ENCODE measurements at places on chromosomes 12 and 14.
A peak's percentile ranks its signal among the peaks of the same experiment; 100 is the strongest.

DNA sequence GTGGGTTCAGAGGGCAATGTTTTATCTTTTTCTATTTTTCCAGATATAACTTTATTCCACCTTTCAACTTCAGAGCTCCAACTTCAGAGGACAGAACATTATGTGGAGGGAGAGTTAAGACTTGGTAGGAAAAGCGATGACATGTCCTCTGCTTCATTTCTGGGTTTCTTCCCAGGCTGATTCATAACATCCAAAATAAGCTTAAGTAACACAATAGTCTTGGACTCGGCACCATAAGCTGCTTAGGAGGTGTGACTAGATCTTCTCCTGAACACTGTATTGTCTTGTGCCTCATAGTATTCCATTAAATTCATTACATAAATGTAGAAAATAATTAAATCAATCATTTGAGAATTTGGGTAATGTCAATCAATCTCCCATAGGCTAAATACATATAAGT lies 95.5 kb upstream of the PDE3A start:
- no peak overlapping the region for H3K4me3 ChIP-seq
- H3K27me3 ChIP-seq, result no peaks in the 10 kb centered on the region
- DNase-seq, result peak; percentile 16
- H3K36me3 ChIP-seq, result no peaks in the 10 kb centered on the region

- no peaks in the 10 kb centered on the region for H3K27me3 ChIP-seq
- DNase-seq, result no peak
- H3K4me3 ChIP-seq, result no peak overlapping the region
- no peak overlapping the region for H3K27ac ChIP-seq
- H3K36me3 ChIP-seq, result no peaks in the 10 kb centered on the region
Measured at GRCh38 chr12:72602581-72602980, 330.4 kb downstream of the TRHDE start.

- DNase-seq, result no peak
- no peak overlapping the region for H3K4me3 ChIP-seq
- H3K36me3 ChIP-seq, result no peaks in the 10 kb centered on the region
Measured at GRCh38 chr12:31227401-31227981, 98.5 kb downstream of the SINHCAF start.

- H3K4me3 ChIP-seq, result no peak overlapping the region
- H3K36me3 ChIP-seq, result no peaks in the 10 kb centered on the region
- H3K27me3 ChIP-seq, result no peaks in the 10 kb centered on the region
- no peak overlapping the region for H3K27ac ChIP-seq
Measured at GRCh38 chr12:109766251-109766778, 52.7 kb downstream of the FAM222A start.

DNA sequence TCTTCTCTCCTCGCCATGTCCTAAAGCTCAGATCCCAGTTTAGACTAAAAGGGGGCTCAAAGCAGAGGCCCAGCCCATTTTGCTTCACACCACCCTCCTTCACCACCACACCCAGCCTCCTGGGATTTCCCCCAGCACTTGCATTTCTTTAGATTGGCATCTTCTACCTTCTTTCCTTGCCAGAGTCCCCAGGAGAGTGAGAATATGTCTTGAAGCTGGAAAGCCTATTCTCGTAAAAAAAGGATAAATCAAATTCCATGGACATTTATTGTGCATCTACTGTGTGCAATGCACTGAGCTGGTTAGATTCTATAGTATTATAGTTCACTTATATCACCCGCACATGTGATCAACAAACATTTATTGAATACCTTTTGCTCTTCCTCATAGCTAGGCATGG lies 10.2 kb downstream of the FBXW8 start:
- no peak for DNase-seq
- H3K4me1 ChIP-seq, result peaks cover 21% of the 10 kb centered on the region
- H3K4me3 ChIP-seq, result no peak overlapping the region

- H3K27ac ChIP-seq, result no peak overlapping the region
- DNase-seq, result no peak
- no peaks in the 10 kb centered on the region for H3K4me1 ChIP-seq
- H3K27me3 ChIP-seq, result no peaks in the 10 kb centered on the region
- no peaks in the 10 kb centered on the region for H3K36me3 ChIP-seq
Measured at GRCh38 chr12:68953536-68953935, 20.6 kb upstream of the CPM start.

DNA sequence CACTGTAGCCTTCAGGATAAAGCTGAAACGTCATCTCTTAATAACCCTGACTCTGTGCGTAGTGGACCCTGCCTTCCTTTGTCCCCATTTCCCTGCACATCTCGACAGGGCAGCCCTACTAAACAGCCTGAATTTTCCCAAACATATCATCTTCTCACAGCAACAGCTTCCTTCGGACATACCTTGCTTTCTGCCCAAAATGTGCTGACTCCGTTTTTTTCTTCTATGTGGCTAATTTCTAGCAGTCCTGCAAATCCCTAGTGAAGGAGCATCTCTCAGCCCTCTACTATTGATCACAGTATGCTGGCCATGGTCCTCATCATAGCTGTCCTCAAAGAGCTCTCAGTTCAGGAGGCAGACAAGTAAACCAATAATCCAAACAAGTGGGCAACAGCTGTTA lies 53.1 kb upstream of the PCED1B start:
- H3K4me3 ChIP-seq, result no peak overlapping the region
- no peaks in the 10 kb centered on the region for H3K36me3 ChIP-seq
- H3K27ac ChIP-seq, result no peak overlapping the region
- no peaks in the 10 kb centered on the region for H3K27me3 ChIP-seq
- peaks cover 17% of the 10 kb centered on the region for H3K4me1 ChIP-seq

GRCh38 chr14:26174395-26174794 lies 423.4 kb downstream of the NOVA1 start:
- no peaks in the 10 kb centered on the region for H3K36me3 ChIP-seq
- H3K27ac ChIP-seq, result no peak overlapping the region
- H3K4me3 ChIP-seq, result no peak overlapping the region
- no peaks in the 10 kb centered on the region for H3K4me1 ChIP-seq

DNA sequence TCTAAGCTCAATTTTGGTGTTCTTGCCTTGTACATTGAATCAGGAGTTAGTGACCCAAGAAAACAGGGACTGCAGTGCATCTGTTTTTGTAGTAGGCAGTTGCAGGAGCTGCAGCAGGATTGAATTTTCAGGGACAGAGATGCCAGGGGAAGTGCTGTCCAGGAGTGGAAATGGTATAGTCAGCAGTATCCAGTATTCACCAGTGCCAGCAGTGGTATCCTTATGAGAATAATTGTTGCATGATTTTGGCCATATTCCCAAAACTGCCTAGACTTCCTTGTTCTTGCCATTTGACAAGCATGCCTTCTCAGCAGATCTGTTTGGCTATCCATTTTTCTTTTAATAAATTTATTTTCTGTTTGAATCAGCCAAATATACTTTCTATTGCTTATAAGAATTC lies 18.6 kb upstream of the ABCD2 start:
- no peaks in the 10 kb centered on the region for H3K36me3 ChIP-seq
- no peaks in the 10 kb centered on the region for H3K4me1 ChIP-seq
- DNase-seq, result no peak
- H3K27me3 ChIP-seq, result no peaks in the 10 kb centered on the region
- H3K27ac ChIP-seq, result no peak overlapping the region
- no peak overlapping the region for H3K4me3 ChIP-seq

GRCh38 chr14:55279384-55279783 lies 8.2 kb downstream of the FBXO34 start:
- no peaks in the 10 kb centered on the region for H3K27me3 ChIP-seq
- DNase-seq, result no peak
- no peaks in the 10 kb centered on the region for H3K36me3 ChIP-seq
- H3K4me3 ChIP-seq, result no peak overlapping the region
- peaks cover 7% of the 10 kb centered on the region for H3K4me1 ChIP-seq

- DNase-seq, result no peak
- no peaks in the 10 kb centered on the region for H3K27me3 ChIP-seq
- H3K4me1 ChIP-seq, result no peaks in the 10 kb centered on the region
- no peak overlapping the region for H3K4me3 ChIP-seq
- H3K36me3 ChIP-seq, result no peaks in the 10 kb centered on the region
Measured at GRCh38 chr12:74732826-74733225, 195.2 kb downstream of the ATXN7L3B start.

DNA sequence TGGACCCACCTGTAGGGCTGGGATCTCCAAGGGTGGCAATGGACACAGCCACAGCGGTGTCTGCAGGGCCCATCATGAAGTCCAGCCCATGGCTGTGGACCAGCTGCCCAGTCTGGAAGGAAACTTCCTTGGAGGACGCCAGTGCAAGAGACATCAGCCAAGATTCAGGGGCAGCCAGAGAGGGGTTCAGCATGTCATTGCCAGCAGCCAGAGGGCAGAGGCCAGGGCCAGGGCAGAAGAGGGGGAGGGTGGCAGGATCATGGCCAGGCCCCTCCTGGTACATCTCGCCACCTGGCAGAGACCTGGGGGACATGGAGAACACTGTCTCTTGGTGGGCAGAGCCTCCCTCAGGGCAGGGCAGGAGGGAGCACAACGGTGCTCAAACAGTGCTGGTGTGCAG lies 10.2 kb downstream of the ANHX start:
- H3K36me3 ChIP-seq, result no peaks in the 10 kb centered on the region
- H3K4me1 ChIP-seq, result no peaks in the 10 kb centered on the region
- no peaks in the 10 kb centered on the region for H3K27me3 ChIP-seq
- H3K27ac ChIP-seq, result no peak overlapping the region
- DNase-seq, result no peak

DNA sequence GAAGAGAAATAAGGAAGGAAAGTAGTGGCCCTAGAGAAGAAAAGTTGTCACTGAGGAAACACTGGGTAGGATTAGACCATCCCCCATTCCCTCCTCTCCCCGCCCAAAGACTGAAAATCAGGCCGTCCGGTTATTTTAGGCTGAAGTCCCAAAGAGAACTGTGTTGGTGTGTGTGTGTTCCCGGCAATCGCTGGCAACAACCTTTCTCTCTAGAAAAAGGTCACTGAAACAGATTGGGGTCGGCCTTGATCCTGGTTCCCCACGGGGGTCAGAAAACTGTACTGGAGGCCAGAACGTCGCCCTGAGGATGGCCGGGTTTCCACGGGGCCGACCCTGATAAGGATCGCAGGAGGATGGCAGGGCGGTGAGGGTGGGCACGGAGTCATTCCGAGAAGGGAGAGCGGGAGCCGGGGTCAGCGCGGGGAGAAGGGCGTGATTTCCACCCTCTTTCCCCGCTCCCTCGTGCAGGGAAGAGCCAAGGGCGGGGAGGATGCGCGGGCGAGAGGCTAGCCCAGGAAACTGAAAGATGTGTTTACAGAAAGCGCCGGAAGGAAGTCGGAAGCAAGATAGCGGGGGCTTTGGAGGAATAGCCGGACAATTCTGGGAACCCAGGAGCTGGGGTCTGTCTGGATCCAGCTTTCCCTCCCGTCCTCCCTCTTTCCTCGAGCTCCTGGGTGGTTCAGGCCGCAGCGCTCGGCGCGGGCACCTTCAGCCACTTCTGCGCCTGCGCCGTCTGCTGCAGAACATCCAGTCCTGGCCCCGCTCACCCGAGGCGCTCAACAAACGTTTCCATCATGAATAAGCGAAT lies 25.3 kb upstream of the SPTLC2 start:
- DNase-seq, result peak; percentile 18
- no peaks in the 10 kb centered on the region for H3K27me3 ChIP-seq
- H3K4me3 ChIP-seq, result peak overlapping the region; percentile 45
- H3K4me1 ChIP-seq, result peaks cover 25% of the 10 kb centered on the region

DNA sequence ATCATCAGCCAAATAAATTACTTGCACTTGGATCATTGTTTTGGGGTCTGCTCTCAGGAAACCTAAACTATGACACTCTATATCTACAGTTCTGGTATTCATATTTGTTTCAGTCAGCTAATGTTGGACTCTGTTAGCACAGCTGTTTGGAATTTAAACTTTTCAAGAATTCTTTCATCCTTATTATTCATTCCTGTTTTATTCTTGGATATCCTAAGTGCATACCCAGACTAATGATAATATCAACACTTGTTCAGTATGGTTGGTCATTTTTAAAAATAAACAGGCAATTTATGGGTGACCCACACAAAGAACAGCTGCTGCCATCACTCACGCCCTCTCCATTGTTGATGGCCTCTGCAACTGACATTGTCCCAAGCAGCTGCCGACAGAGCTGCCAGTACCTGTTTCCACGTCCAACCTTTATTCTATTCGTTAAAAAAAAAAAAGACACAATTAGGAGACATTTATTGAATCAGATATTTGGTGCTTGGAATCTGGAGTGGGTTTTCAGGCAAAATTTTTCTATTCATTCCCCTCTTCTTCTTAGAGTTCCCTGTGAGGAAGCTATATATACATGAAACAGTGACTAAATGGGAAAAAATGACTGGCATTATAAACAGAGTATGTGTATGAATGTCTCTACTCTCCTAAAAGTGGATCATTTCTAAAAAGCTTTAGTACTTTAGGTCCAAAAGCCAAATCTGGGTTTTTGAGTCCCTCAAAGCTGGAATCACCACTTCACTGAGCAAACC lies 252.1 kb upstream of the NAV3 start:
- peaks cover 3% of the 10 kb centered on the region for H3K4me1 ChIP-seq
- H3K4me3 ChIP-seq, result no peak overlapping the region
- no peak overlapping the region for H3K27ac ChIP-seq
- DNase-seq, result peak; percentile 69
- H3K27me3 ChIP-seq, result no peaks in the 10 kb centered on the region

DNA sequence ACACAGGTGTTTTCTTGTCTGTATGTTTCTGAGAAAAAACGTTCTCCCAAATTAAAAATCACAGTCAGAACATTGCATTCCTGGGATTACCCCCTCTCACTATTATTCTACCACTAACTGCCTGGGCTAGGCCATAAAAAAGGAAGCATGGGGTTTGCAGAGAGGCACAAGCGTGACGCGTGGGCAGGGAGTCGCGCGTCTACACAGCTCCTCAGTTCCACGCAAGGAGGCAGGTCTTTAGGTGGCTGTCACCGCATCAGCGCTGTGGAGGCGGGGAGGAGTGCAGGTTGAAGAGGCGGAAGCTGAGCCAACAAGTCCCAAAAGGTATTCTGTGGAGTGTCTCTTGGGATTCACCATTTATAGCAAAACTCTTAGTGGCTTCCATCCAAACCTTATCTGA lies 109.9 kb downstream of the RIMBP2 start:
- no peaks in the 10 kb centered on the region for H3K27me3 ChIP-seq
- no peak for DNase-seq
- H3K4me3 ChIP-seq, result no peak overlapping the region
- no peaks in the 10 kb centered on the region for H3K36me3 ChIP-seq
- no peaks in the 10 kb centered on the region for H3K4me1 ChIP-seq

DNA sequence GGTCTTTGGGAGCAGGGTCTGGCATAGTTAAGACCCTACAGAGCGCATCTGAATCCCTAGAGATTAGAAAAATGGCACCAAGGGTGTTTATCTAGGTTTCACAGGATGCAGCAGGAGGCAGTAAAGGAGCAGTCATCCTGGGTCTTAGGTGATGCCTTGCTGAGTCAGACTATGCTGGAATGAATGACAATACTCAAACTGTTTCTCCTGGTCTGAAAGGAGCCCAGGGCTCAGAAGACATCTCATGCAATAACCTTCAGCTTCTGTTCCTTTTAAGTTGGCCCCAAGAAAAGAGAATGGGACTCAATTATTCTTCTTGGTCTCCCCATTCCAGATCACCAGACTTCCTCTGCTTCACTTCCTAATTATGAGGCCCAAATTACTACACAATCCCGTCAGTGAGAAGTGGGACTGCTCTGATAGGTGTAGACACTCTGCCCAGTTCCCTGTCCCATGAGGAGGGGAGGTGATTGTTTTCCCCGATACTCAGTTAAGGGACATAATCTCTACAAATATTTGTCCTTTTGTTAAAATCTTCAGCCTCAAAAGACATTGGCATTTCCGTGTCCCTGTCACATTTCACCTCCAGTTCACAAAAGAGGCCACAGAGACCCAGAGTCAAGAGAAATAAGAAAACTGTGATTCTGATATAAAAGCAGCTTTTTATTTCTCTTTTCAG lies 14.8 kb upstream of the APOF start:
- peaks cover 2% of the 10 kb centered on the region for H3K27me3 ChIP-seq
- no peak overlapping the region for H3K4me3 ChIP-seq
- no peaks in the 10 kb centered on the region for H3K36me3 ChIP-seq
- no peak for DNase-seq
- no peaks in the 10 kb centered on the region for H3K4me1 ChIP-seq
